Renal cortical epithelial cell (primary cell): ENCODE measurements at places on chromosomes 7 and 10.

GRCh38 chr10:50456719-50457118, 167.0 kb downstream of the SGMS1 start:
- DNase-seq: no peak

GRCh38 chr7:43490016-43490415, 92.9 kb upstream of the STK17A start:
- no peak for DNase-seq

DNA sequence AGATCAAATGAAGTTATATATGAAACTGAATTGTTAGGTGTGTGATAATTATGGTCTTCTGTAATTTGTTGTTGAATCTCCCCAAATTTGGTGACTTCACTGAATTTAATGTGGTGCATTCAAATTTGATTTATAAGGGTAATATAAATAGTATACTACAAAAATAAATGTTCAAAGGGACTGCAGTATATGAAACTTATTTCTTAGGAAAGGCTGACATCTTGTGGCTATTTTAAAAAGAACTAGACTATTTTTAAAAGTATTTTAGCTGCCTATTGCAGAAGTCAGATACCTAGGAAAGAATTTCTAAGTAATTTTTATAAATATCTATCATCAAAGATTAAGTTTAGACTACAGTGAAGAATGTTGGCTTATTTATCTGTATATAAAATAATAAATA, 36.6 kb downstream of the ATRNL1 start:
- DNase-seq: peak; percentile 50

- DNase-seq: no peak
These were observed 141.3 kb downstream of the CFTR start for GRCh38 chr7:117621075-117621618.

DNA sequence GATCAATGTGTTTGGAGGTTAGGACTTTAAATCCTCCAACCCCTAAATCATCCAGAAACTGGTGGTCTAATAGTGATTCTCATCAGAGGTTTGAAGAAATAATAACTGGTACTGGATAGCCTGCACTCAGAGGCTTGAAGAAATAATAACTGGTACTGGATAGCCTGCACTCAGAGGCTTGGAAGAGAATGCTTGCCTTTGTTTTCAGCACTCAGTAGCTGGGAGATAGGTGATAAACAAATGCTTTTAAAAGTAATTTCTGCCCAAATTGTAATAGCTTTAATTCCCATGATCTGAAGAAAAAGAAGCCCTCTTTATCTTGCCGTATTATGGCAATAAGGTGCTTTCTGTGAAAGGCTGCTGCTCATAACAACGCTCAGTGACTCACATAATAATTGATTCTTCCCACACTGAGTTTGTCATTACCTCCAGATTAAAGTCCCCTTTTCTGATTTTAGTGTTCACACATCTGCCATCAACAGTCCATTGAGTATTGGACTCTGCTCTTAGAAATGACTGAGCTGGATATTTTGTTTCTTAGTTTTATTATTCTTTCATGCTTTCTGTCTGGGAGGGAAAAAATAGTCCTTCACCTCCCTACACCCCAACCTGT, 112.3 kb upstream of the PHYHIPL start:
- DNase-seq: no peak

DNA sequence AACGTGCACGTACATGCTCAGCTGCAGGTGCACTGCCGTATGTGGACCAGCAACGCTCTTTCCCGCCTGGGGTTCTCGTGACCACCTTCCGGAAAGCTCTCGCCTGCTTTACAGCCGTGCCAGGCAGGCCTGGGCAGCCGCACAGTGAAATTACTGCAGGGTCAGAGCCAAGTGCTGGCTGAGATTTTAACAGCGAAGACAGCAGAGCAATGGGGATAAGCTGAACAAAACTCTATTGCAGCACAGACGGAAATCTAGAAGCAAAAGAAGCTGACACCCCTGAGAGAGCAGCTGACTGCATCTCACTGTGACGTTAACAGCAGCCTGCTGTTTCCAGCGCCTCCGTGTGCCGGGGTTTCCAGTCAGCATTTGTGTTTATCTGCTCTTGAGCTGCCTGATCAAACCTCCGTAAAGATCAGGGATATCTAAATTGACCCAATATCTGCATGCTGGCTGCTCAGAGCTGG, 179.0 kb downstream of the DIP2C start:
- DNase-seq: no peak

GRCh38 chr7:129799350-129799955, 153.3 kb downstream of the UBE2H start:
- DNase-seq: no peak

DNA sequence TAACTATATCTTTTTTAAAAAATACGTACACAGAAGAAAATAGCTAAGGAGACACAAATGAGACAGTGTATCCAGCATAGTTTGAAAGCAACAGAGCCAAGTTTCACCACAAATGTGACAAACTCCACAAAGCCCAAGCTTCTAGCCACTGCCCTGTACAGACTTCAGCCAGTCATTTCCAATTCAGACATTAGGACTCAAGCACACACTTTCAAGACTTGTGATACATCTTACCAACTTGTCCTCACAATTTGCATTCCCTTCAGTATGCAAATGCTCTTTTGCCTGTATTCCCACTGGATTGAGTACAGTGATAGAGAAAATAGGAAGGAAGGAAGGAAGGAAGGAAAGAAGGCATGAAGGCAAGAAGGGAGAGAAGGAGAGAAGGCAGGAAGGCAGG, 510.4 kb downstream of the KCNMA1 start:
- no peak for DNase-seq

- DNase-seq: no peak
These were observed 451.1 kb upstream of the PFKP start for GRCh38 chr10:2616215-2616614.

DNA sequence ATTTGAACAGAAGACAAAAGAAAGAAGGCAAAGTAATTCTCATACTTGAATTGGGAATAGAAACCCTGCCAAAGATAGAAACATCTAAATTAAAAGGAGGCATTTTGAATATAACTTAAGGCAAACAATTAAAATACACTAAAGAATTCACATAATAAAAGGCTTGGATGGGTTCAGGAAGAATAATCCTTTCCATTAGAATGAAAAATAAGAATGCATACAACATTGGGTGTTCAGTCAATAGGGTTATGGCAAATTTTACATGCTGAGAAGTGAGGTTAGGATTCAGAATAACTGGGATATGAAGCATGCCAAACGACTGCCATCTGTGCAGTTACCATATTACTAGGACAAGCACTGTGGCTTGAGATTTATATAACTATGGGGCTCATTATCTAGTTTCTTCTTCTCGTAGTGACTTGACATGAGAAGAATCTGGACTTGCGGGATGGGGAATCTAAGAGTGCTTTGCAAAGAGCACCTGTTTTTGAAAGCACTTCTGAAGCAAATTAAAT, 326.5 kb downstream of the THSD7A start:
- no peak for DNase-seq

DNA sequence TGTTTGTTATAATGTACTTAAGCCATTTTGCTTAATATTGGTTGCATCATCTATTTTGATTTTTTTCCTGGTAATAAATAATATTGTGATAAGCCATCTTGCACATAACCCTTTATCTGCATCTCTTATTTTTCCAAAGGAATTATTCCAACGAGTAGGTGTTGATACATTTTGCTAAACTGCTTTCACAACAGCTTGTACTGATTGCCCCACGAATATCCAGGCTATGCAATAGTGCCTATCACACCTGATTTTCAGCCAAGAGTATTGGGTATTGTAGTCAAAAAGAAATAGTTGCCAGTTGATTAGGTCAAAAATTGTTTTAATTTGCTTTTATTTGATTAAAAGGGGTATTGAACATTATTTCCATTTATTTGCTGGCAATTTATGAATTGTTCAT, 20.7 kb downstream of the CREB5 start:
- no peak for DNase-seq

DNA sequence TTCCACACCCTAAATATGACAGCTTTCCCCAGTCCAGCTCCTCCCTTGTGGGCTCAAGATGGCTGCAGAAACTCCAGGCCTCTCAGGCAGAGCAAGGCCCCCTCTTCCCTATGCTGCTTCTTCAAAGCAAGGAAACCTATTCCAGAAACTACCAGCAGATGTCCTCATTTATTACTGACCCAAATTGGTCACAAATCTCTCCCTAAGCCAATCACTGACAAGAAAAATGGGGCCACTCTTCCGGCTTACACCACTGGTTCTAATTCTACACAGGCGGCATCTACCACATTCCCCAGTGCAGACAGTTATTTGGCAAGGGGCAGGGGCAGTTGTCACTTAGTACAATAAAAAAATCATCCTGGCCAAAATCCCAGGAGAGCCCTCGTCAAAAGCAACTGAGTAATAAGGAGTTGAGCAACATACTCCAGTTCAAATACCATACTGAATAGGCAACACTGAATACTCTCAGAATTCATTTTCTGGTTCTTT, 150.4 kb downstream of the SFMBT2 start:
- peak; percentile 76 for DNase-seq

DNA sequence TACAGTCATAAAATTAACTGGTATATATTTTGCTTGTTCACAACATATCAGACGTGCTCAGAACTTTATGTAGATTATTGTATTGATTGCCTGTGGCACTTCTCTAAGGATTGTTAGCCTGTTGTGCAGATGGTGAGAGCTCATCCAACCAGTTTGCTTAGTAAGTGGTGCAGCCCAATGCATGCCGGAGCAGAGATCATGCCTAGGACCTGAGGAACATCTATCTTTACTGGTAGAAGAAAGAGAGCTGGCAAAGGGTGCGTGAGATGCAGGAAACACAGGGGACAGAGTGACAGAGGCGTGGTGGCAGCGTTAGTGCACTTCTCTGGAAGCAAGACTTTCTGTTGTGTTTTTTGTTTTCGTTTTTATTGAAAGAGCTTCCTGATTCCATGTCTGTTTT, 35.9 kb downstream of the CCM2 start:
- no peak for DNase-seq

GRCh38 chr7:10646194-10646593, 327.5 kb upstream of the PHF14 start:
- DNase-seq: no peak

DNA sequence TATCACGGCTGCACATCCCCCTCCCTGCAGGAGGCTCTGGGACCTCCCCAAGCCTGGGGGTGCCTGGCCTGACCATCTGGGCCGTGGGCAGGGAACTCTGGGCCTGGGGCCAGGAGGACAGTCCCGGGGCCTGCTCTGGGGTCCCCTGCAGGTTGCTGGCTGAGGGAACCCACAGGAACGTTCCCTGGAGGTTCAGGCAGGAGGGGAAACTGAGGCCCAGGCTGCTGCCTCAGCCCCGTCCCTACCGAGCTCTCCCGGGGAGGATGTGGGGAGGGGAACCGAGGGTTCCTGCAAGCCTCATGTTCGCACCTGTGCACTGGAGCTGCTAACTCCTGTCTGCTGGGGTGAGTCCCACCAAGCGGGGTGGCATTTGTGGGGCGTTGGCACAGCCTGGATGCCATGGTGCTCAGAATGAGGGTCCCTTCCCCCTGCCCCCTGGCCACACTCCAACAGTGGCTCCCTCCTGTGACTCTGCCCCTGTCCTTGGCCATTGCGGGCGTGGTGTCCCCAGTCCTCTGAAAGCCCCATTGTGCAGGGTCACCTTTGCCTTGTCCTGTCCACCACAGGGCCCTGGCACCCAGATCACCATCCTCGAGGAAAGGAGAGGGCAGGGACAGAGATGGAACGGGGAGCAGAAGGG, 9.4 kb downstream of the ELFN1 start:
- no peak for DNase-seq

DNA sequence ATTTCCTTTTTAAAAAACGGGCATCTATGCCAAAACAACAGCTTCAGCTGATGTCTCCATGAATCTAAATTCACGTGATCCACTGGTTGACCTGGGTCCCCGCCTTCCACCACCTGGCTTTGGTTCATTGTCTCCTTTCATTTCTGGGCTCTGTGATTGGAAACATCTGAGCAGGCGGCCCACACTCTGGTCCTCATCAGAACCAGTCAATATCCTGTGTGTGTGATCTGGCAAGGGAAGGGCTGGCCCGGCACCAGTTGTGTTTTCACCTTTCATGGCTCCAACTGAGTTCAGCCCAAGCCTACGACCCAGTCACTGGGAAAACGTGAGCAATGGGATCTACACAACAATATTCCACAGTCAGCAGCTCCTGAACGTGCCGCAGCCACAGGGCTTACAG, 46.2 kb downstream of the PARP12 start:
- DNase-seq: no peak

GRCh38 chr7:11579141-11579540, 252.9 kb downstream of the THSD7A start:
- peak; percentile 60 for DNase-seq

DNA sequence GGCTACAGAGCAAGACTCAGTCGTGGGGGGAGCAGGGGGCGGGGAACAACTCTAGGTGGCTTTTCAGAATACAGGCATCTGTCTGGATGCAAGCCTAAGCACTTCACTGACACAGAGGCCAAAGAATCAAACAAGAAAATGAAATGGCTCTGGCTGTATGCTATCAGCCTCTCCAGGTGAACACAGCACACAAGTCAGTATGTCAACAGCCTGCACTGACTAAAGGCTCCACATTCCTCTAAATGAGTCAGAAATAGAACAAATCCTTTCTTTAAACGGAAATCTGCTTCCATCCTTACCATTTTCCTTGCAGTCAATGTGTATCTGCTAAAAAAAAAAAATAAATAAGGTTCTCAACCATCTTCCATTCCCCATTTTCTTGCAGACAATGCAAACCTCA, 88.3 kb downstream of the ARMH3 start:
- no peak for DNase-seq

GRCh38 chr7:34108165-34108564, 202.8 kb downstream of the BMPER start:
- DNase-seq: no peak

DNA sequence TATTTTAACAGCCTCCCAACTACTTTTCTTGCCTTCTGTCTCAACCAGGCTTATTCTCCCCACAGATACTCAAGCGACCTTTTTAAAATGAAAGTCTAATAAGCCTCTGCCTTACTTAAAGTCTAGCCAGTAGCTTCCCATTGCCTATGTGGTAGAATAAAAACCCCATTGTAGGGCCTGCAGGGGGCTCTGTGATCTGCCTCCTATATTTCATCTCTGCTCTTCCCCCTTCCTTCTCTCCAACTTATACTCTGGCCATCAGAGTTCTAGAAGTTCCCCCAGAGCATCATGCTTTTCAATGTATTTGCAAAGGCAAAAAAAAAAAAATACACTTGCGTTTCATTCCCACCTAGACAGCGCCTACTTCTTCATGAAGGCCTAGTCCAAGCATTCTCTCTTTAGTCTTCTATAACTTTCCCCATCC, 167.7 kb upstream of the ADO start:
- no peak for DNase-seq

DNA sequence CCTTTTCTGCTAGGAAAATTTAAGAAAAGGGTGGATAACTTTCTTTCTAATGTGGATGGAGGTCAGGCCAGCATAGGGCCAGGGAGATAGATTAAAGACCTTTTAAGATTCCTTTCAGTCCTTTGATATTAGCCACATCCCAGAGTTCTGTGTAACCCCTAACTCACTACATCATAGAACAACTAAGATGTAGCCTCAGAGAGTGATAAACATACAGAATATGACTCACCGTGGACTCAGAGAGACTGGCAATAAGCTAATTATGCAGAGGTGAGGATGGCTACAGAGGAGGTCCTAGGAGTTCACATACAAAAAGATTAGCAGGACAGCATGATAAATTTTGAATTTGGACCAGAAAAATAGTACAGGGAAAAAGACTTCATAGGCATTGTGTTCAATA, 141.0 kb downstream of the AOAH start:
- DNase-seq: peak; percentile 33
